Muscle of back (tissue), 13 donors: ENCODE measurements at places on chromosomes 12 and 14.
A peak's percentile ranks its signal among the peaks of the same experiment; 100 is the strongest.

- no peak for DNase-seq
Measured at GRCh38 chr12:28234444-28234843, 44.2 kb downstream of the CCDC91 start.

DNA sequence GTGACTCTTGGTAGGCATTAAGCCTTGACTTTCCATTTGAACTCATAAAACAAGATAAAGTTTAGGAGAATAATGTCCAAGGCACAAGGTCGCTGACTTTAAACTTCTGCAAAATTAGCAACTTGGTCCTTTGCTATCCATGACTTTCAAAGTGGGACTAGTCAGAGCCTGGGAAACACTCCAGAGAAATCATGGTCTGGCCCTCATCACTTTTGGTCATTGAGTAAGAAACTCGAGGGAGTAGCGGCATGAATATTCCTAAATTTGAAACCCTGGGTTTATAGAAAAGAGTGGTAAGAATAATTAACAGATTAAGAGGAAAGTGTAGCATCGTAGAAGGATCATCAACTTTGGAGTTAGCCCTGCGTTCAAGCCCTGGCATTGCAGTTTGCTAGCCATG lies 16.9 kb upstream of the APPL2 start:
- DNase-seq, result no peak

- no peak for DNase-seq
Measured at GRCh38 chr12:23561364-23562345, 387.8 kb downstream of the SOX5 start.

- DNase-seq, result no peak
Measured at GRCh38 chr12:113500782-113501311, 29.2 kb upstream of the LHX5 start.

DNA sequence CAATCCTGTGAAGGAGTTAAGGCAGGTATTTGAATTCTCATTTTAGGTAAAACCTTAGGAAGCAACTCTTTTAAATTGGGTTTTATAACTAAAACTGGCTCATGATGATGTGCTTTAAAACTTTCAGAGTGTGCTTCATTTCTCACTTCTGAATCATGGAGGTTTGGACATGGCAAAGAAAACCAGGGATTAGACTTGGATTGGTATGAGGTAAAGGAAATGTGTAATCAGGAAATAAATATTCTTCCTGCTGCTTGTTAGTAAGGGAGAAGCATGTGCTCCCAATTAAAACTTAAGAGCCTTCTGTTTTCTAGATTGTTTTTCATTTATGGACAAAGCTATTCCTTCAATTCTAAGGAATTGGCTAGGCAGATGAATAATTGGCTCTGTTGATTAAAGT lies 57.4 kb downstream of the FBXO33 start:
- no peak for DNase-seq

DNA sequence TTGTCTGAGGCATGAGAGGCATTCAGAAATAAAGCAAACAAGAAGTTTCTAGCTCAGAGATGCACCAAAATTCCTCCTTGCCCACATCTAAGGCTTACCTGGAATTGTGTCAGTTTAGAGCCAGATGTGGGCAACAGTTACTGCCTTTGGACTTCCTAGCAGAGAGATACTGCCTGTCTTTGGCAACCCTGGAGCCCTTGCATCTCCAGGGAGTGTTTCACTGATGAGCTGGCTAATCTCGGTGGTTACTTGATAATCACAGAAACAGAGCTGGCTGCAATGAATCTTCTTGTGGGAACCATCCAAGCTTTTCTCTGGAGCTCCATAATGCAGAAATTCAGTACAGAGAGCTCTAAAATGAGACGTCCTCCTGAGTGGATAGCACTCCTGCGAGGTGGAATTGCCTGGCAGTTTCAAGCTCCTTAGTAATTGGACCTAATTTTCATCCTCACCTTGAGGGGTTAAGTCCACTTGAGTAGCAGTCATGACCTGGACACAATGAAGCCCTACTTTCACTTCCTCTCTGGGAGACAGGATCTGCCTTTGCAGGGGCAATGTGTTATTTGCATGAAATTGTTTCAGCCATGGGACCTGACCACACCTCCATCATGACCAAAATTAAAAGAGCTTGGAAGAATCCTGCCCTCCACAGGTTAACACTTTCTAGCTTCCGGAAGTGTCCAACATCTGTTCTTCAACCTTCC lies 108.8 kb upstream of the ARHGAP5 start:
- DNase-seq, result no peak

DNA sequence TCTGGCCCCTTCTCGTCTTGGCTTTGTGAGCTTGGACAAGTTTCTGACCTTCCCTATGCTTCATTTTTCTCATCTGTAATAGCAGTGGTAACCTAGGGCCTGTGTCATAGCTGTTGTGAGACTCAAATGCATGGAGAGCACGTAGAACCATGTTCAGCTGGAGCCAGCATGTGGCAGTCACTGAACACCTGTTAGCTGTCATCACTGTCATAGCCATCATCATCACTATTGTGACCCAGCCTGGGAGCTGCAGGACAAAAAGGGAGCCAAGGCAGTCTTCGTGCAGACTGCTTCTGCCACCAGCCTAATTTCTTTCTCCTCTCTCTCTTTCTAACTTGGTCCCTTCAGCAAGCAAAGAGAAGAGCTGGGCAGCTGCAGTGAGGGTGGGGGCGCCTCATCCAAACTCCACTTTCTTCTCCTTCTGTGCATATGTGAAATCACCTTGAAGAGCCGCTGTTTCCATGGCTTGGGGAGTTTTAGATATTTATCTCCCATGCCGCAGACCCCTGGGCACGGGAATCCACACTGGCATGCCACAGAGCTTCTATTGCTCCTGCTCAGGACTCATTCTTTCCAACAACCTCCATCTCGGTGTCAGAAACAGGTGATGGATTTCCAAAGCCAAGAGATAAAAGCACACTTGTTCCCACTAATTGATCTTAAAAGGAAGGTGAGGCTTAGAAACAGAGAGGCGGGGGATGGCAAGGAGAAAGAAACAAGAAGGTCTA lies 87.0 kb downstream of the SRRM4 start:
- peak; percentile 8 for DNase-seq

DNA sequence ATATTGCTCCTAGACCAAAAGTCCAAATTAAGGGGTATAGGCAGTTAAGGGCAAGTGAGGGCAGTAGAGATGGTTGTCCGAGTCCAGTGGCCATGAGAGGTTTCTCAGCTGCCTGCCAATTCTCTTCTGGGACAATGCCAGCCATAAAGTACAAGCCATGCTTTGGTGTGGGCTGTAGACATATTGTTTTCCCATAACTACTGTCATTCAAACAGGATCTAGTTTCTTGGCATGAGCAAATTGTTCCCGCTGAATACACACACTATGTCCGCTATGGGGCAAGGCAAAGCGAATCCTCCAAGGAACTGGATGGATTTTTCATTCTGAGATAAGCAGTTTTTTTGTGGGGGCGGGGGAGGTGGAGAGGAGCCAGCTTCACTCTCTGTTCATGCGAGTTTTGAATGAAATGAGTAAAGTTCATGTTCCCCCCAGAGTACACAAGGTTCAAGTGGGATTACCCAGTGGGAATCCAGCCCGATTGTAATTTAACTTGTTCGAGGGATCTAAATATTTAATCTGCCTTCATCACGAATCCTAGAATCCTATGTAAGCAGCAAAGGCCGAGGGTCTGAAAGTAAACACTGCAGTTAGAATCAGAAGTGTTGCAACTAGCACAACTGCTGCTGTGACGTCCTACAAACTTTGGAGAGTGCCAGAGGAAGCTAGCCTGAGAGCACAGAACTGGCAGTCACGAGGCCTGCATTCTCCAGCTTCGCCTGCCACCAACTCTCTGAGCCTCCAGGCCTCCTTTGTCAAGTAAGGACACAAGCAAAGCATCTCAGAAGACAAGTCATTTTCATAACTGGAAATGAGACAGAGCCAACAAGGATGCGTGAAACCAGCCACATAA lies 137.0 kb downstream of the CRADD start:
- no peak for DNase-seq

- DNase-seq, result no peak
Measured at GRCh38 chr14:49692193-49692757, 645 bp upstream of the KLHDC1 start.

GRCh38 chr12:93540466-93540865 lies 32.0 kb upstream of the SOCS2 start:
- peak; percentile 39 for DNase-seq

DNA sequence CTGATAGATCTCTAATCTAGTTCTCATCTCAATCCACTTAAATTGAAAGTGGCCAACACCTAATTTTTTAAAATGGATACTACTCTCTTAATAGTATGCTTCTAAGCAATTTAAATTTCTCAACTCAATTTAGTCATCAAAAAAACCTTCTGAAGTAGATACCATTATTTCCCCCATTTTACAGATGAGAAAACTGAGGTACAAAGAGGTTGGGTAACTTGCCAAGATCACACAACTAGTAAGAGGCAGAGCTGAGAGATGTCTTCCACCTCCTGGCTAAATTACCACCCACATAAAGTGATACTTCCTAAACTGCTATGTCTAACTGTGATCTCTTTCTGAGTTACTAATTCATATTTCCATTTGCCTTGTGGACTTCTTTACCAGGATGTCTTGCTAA lies 6.6 kb downstream of the EXOC5 start:
- no peak for DNase-seq

GRCh38 chr12:122880668-122881067 lies 15.3 kb downstream of the VPS37B start:
- DNase-seq, result no peak

- DNase-seq, result no peak
Measured at GRCh38 chr12:1201886-1202285, 210.9 kb downstream of the ERC1 start.

- DNase-seq, result peak; percentile 76
Measured at GRCh38 chr12:50039151-50039835, 14.0 kb upstream of the RACGAP1 start.

DNA sequence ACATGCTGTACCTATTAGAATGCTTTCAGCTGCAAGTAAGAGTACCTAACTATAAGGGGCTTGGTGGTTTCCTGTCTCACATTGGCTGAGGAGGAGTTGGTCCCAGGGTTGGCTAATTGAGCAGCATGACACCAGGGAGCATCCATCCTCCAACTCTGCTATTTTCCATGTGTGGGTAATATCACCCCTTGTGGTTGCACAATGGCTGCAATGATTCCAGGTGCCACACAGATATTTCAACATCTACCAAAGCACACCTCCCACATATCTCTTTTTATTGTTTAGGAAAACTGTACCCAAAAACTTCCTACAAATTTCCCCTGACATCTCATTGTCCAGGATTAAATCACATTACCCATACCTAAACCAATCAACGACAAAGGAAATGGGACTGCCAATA lies 118.0 kb upstream of the EEA1 start:
- DNase-seq, result no peak

DNA sequence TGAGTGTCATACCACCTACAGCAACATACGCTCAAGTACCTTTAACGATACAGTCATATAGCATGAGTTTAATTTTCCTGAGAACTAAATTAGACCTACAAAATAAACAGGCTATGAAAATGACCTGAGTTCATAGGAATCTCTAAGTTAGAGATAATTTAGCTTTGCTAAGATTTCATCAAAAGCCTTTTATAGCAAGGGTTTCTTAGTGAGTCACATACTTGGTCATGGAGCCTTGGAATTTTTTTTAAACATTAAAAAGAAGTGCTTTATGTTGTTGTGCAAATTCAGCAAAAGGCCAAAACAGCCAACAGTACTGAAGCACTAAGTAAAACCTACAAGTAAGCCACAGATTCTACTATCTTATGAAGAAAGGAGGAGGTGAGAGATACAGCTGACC lies 93.6 kb upstream of the FERMT2 start:
- DNase-seq, result peak; percentile 53

DNA sequence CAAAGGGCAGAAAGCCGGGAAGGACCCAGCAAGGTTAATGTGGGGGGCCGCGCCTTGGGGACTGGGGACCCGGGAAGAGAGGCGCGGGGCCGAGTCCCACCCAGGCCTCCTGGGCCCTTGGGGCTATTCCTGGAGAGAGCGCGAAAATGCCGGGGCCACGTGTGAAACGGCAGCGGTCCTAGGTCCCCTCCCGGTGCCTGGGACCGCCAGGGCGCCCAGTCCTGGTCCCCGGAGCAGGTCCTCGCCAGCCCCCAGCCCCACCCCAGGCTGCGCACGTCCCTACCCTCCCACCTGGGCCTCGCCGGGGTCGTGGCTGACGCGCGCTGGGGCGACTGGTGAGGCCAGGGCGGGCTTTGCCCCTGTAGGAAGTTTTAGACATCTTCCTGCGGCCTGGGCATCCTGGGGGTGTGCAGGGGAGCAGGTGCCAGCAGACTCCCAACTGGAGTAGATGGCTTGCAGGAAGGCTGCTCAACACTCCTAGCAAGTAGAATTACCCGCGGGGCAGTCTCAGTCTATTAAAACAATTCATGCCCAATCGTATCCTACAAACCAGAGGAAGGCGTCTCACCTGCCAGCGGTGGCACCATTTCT lies 708 bp downstream of the FAR2 start:
- DNase-seq, result no peak

DNA sequence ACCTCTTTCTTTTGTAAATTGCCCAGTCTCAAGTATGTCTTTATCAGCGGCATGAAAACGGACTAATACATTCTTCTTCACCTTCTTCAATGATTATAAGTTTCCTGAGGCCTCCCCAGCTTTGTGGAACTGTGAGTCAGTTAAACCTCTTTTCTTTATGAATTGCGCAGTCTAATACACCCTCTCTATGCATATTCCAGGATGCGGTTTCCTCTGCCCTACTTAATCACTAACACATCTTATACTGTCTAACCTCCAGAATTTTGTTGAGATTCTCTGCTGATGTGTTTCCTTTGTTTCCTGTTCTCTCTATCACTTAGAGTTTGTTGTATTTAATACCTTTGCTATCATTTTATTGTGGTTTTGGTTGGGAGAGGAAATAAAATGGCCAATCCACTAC lies 145.4 kb downstream of the AEBP2 start:
- DNase-seq, result no peak

- peak; percentile 39 for DNase-seq
Measured at GRCh38 chr12:132904718-132905328, 17.4 kb upstream of the CHFR start.

DNA sequence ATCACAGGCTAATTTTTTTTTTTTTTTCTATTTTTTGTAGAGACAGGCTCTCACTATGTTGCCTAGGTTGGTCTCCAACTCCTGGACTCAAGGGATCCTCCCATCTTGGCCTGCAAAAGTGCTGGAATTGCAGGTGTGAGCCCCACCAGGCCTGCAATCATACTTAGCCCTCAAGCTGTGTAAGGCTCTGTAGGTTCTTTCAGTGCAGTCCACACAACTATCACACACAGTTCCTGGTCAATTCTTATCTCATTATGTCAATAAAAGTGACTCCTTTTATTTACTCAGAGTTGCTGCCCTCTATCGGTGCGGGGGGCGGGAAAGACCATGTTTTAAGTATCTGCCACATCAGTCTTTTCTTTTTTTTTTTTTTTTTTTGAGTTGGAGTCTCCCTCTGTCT lies 29.0 kb downstream of the SLC2A3 start:
- peak; percentile 25 for DNase-seq
